Fibroblast of skin of abdomen (primary cell): ENCODE measurements at places on chromosomes 7 and 10.
A peak's percentile ranks its signal among the peaks of the same experiment; 100 is the strongest.

DNA sequence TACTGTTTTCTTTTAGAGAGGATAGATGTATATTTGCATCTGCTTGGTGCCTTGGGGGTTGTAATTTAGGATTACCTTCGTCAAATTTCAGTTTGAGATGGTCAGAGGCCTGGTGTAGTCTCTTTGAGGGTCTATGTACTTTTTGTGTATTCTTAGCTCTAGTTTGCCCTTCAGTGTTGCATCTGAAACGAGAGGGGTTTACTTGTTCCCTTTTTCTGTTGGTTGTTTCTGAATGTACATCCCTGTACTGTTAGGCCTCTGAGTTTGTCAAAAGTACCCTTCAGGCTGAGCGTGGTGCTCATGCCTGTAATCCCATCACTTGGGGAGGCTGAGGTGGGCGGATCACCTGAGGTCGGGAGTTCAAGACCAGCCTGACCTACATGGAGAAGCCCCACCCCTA lies 60.0 kb downstream of the MLLT10 start:
- no peak for DNase-seq

DNA sequence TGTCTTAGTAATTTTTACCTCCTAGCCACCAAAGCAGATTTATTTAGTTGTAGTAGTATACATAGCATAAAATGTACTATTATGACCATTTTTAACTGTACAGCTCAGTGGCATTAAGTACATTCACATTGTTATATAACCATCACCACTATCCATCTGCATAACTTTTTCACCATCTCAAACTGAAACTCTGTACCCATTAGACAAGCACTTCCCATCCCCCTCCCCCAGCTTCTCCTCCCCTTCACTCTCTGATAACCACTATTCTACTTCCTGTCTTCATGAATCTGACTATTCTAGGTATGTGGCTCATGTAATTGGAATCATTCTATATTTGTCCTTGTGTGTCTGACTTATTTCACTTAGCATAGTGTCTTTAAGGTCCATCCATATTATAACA lies 71.9 kb downstream of the MRPL32 start:
- DNase-seq = peak; percentile 59

DNA sequence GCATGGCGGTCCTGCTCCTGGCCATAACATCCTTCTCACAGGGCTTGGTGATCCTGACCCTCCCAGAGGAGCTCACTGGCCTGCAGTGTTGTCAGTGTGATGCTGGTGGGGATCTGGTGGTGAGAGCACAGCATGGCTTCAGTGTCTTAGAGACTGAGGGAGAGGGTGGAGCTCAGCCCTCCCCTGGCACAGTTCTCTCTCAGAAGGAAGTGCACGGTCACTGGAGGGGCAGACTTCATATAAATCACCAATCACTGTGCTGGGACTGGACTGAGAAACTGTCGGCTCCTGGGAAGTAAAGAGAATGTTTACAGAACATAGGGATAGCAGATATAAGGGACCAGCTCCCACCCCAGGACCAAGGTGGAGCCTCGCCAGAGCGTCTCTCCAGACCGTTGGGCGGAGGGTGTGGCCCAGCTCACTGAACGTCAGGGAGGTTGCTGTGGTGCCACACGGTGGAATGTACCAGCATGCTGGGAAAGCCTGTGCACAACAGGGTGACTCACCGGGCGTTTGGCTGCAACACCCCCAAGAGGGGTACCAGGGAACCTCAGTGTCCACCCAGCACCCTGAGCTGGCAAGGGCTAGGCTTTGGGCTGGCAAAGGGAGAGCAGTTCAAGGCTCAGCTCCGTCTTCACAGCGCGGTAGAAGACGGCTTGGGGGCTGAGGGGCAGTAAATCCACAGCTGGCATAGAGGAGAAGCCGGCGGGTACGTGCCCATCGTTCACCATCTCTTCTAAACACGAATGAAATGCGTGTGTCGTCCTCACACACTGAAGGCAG lies 8.8 kb upstream of the GET4 start:
- peak; percentile 24 for DNase-seq

GRCh38 chr10:59829024-59829423 lies 75.8 kb upstream of the MRLN start:
- no peak for DNase-seq

- no peak for DNase-seq
Observed at GRCh38 chr7:135666846-135667245, 4.5 kb downstream of the STMP1 start.

- DNase-seq = peak; percentile 55
Observed at GRCh38 chr7:6392712-6393666, 54.8 kb downstream of the DAGLB start.

GRCh38 chr7:98722402-98722801 lies 105.3 kb downstream of the NPTX2 start:
- no peak for DNase-seq

DNA sequence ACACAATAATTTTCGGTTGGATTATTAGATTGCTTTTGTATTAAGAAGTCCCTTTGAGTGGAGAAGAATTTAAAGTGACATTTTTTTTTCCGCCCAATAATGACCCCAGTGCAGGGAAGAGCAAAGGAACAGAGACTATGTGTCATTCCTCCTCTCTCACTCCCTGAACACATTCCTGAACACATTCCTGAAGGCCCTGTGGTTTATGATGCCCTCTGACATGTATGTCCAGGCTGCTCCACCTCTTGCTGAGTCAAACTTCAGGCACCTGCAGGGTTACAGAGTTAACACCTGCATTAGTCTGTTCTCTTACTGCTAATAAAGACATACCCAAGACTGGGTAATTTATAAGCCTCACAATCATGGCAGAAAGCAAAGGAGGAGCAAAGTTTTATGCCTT lies 704.0 kb upstream of the LRRN3 start:
- DNase-seq = peak; percentile 47

GRCh38 chr10:127977357-127978009 lies 70.6 kb downstream of the PTPRE start:
- DNase-seq = no peak
